ENCODE measurements at places on chromosomes 16 and 17.

DNA sequence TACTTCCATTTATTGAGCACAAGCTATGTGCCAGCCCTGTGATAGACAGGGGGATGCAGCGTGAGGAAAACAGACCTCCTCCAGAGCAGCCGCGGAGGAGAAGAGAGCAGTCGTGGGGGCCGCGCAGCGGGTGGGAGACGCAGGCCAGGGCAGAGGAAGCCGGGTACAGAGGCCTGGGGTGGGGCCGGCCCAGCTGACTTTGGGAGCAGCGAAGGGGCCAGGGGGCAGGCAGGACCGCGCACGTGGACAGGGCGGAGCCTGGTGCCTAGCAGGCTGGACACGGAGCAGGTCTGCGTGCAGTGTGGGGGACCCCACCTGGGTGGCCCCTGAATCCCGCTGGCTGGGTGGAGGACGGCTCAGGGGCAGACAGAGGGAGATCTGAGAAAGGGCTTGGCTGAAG, 46.2 kb downstream of the ZFPM1 start:
- DNase-seq = no peak

GRCh38 chr16:68022278-68022727, 729 bp downstream of the DDX28 start:
- no peak for DNase-seq

GRCh38 chr17:27797390-27798091, 2.8 kb downstream of the NOS2 start:
- DNase-seq = no peak

DNA sequence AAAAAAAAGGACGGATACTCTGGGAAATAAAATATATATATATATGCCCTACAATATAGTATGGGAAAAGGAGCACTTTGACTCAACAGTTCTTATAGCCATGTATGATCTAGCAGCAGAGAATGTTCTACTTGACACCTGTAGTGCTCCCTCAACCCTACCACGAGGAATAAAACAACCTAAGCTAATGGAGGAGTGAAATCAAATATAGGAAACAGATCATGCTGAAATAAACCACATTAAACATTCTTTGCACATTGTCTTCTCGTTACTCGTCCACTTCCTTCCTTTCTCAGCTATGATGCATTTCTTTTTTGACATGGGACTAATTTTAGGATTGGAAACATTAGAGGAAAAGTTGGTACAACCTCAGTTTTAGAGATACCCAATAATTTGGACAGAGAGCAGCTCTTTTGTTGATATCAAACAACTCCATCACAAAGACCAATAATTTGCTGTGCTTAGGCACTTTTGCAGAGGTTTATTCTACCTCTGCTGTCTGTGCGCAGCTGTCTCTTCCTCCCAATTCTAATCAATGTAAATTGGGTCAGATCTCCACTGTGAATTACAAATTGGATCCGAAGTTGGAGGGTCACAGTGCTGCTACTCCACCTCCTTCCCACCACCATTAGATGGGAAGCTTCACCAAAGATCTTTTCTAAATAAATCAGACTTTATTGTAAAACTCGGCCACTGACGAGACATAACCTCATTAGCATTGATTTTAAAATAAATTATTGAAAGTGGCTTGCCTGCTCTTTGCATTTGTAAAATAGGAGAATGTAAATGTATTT, 65.8 kb downstream of the SNX11 start:
- no peak for DNase-seq

GRCh38 chr17:59389066-59389465, 57.6 kb downstream of the YPEL2 start:
- no peak for DNase-seq

GRCh38 chr17:64491034-64491860, 5.6 kb downstream of the POLG2 start:
- DNase-seq = peak; percentile 55

DNA sequence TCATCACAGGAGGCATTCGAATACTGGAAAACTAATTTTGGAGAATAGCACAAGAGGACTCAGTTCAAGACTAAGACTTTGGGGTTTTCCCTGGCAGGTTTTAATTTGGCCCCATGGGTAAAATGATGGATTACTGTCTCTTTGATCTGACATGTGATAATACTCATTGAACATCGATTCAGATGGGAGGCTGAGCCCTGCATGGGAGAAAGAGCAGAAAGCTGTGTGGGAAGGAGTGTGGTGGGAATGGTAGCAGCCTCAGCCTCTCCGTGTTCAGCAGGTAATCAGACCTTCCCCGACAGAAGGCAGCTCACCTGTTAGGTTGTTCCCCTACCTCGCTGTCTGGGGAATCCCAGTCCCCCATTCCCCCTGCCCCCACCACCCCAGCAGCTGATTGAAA, 124.7 kb upstream of the TNRC6C start:
- DNase-seq = no peak

DNA sequence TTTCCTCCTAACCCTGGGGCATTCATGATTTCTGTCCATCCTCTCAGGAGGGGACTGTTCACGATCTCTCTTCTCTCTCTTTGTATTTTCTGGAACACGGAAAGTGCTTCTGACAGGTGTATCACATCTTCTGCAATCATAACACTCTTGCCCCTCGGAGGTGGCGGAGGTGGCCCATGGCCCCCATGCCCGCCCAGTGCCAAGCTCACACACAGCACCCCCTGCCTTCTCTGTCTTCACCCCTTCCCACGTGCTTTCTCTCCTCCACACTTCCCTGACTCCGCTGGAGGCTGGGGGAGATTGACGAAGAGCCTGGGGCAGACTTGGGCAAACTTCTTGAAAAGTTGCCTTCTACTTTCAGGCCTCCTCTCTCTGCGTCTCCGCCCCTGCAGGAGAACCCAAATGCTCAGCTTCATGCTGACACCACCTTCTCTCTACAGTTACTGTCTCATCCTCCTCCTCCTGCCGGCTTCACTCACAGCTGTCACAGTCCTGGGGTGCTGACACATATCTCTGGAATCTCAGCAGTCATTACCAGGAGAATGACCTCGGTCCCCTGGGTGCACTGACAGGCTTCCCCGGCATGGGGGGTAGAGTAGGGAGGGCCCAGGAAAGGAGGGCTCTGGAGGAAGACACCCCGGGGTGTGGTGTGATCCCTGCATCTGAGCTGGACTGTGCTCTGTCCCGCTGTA, 127.1 kb downstream of the ENGASE start:
- DNase-seq = no peak

DNA sequence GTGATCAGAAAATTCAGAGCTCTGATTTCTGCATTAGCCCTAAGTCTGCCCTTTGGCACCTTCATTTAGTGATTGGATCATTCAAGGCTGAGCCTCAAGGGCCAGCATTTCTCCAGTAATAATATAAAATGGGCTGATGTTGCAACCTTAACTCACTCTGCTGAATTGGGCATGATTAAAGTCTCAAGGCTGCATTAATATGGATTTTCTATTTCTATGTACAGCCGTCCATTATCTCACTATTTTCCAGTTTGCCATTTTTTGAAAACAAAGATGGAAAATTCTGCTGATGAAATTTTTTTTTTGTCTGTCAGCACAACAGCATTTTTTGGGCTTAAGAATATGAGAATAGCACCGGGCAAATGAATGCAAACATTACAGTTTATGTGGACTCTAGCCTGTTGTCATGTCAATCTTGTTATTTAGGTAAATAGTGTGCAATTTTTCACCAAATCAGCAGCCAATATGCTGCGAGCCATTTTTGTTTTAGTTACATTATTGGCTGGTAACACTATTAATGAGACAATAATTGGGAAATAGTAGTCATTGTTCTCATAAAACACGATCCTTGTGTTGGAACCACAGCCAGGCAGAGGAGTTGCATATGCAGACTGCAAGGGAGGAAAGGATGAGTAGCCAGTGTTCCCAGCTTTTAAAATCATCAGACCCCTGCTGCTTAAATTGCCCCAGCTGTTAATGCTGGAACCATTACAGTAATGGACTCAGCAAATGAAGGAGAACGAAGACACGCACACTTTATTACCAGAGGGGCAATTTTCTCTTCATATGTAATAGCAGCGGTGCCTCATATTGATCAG, 10.5 kb downstream of the FTO start:
- no peak for DNase-seq

All from CD8-positive, alpha-beta T cell (primary cell).